Activated CD4-positive, alpha-beta memory T cell treated with anti-CD3 and anti-CD28 coated beads, Interleukin-2, amount 10 ng/mL, durations not matched to agents 7 days and 5 days (primary cell): ENCODE measurements at places on chromosomes 5 and 9.

DNA sequence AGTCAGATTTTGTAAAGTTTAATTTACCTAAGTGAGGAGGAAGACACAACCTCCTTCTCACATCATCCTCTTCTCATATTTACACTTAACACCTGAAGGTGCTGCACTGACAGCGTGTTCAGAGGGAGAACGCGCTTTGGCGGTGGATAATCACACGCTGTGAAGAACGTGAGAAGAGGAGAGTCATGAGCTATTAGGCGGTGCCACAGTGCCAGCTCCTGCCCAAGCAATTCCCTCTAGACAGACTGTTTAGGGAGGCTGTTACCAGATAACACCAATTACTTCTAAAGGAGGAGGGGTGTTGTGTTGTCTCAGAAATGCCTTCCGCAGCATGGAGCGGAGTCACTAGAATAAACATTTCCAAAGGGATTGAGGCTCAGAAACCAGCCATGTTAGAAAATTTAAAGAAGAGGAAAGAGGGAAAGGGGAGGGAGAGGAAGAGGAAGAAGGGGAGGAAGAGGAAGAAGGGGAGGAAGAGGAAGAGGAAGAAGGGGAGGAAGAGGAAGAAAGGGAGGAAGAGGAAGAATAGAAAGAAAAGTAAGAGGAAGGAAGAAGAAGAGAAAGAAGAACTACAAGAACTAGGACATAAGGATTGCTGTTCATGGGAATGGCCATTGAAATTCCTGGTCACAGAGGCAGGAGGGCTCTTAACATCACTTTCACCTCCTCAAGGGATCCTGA lies 37.3 kb upstream of the WWC1 start:
- peaks cover 5% of the 10 kb centered on the region for H3K4me1 ChIP-seq
- H3K4me3 ChIP-seq = no peak overlapping the region
- H3K36me3 ChIP-seq = no peaks in the 10 kb centered on the region
- no peak overlapping the region for H3K27ac ChIP-seq
- H3K27me3 ChIP-seq = peaks cover 1% of the 10 kb centered on the region

GRCh38 chr9:129403779-129404620 lies 216.9 kb downstream of the C9orf50 start:
- H3K36me3 ChIP-seq = no peaks in the 10 kb centered on the region
- no peak for DNase-seq
- H3K27ac ChIP-seq = no peak overlapping the region
- peaks cover 3% of the 10 kb centered on the region for H3K27me3 ChIP-seq
- no peak overlapping the region for H3K4me3 ChIP-seq

DNA sequence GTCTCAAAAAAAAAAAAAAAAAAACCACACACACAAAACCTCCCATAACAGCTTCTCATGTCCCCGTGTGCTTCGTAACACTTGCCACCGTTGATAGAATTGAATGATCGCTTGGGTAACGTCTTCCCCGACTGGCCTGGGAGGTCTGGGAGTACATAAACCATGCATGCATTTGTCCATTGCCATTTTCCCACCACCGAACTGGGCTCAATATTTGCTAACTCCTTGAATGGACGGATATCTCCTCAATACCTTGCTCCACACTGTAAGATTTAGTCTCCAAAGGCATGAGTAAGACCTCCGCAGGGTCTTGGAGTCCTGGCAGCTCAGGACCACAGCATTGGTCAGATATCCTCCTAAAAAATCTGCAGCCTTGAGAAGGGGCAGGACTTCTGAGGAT lies 3.2 kb upstream of the P4HA2 start:
- H3K4me1 ChIP-seq = peaks cover 21% of the 10 kb centered on the region
- no peak for DNase-seq
- no peaks in the 10 kb centered on the region for H3K36me3 ChIP-seq
- no peak overlapping the region for H3K27ac ChIP-seq

- no peak for DNase-seq
- H3K4me1 ChIP-seq = no peaks in the 10 kb centered on the region
- peaks cover 18% of the 10 kb centered on the region for H3K36me3 ChIP-seq
- no peak overlapping the region for H3K27ac ChIP-seq
Measured at GRCh38 chr5:126480824-126481223, 57.6 kb downstream of the GRAMD2B start.

DNA sequence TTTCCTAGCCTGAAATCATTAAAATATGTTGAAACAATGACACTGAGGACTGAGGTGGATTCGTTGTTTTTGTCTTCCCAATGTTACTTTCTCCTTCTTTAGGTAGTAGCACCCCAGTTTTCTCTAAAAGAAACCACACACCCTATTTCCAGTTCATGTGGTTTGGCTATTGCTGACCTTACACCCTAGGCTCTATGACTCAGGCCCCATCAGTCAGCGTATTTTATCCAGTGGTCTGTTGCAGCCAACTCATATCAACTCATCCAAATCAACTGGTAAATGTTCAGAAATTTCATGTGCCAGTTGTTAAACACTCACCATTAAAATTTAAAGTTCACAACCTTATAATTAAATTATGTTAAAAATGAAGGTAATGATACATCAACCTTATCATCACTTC lies 44.6 kb upstream of the NFIB start:
- no peaks in the 10 kb centered on the region for H3K36me3 ChIP-seq
- no peak for DNase-seq
- no peak overlapping the region for H3K4me3 ChIP-seq
- no peaks in the 10 kb centered on the region for H3K4me1 ChIP-seq

DNA sequence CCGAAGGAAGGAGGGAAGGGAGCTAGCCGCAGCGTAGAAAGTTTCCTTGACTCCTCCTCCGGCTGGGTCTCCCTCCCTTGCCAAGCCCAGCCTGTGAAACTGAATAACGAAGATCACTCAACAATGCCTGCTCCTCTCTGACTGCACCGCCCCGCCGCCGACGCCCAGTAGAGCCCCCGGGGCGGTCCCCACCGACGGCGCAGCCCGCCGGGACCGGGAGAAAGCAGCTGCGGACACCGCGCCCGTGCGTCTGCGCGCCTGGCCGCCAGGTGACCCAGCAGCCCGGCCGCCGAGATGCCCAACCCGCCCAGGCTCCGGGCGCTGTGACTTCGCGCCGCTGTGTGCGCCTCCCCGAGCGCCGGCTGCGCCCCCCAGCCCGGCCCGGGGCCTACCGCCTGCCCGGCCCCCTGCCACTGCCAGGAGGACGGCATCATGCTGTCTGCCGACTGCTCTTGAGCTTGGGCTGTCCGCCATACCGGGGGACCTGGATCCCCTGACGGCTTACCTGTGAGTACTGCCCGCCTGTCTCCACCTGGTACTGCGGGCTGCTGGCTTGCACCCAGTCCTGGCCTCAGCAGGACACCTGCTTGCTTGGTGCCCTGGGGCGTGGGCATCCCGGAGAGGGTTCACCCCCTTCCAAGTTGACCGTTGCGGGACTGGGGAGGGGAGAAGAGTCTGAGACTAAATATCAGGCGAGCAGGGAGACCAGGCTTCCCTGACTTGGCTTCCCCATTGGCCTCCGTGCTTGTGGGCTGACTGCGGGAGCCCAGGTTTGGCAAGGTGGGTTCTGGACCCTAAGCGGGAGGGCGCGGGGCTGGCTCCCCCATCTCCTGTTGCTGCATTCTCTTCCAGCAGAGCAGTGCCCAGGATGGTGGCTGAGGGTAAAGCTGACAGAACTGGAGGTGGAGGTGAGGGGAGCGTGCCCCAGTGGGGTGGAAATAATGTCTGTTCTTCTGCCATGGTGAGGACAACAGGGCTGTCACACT lies 26.2 kb upstream of the SPTLC1 start:
- H3K36me3 ChIP-seq = no peaks in the 10 kb centered on the region
- DNase-seq = no peak
- H3K27me3 ChIP-seq = peaks cover 36% of the 10 kb centered on the region

GRCh38 chr5:65327582-65327981 lies 154.1 kb downstream of the ADAMTS6 start:
- H3K4me3 ChIP-seq = no peak overlapping the region
- no peaks in the 10 kb centered on the region for H3K4me1 ChIP-seq
- no peaks in the 10 kb centered on the region for H3K36me3 ChIP-seq
- H3K27me3 ChIP-seq = peaks cover 2% of the 10 kb centered on the region
- no peak overlapping the region for H3K27ac ChIP-seq

DNA sequence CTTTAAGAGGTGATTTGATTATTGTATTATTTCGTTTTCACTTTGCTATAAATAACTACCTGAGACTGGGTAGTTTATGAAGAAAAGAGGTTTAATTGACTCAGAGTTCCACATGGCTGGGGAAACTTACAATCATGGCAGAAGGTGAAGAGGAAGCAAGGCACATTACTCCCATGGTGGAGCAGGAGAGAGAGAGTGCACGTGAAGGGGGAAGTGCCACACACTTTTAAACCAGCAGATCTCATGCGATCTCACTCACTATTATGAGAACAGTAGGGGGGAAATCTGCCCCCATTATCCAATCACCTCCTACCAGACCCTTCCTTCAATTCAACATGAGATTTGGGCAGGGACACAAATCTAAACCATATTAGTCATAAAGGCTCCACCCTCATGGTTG lies 36.1 kb upstream of the NDFIP1 start:
- H3K4me3 ChIP-seq = no peak overlapping the region
- peaks cover 4% of the 10 kb centered on the region for H3K27me3 ChIP-seq
- DNase-seq = no peak
- H3K4me1 ChIP-seq = peaks cover 14% of the 10 kb centered on the region
- no peak overlapping the region for H3K27ac ChIP-seq

GRCh38 chr9:11735391-11735790 lies 957.8 kb upstream of the TYRP1 start:
- no peak overlapping the region for H3K4me3 ChIP-seq
- no peaks in the 10 kb centered on the region for H3K27me3 ChIP-seq
- DNase-seq = no peak
- no peaks in the 10 kb centered on the region for H3K4me1 ChIP-seq
- H3K36me3 ChIP-seq = no peaks in the 10 kb centered on the region
- H3K27ac ChIP-seq = no peak overlapping the region

DNA sequence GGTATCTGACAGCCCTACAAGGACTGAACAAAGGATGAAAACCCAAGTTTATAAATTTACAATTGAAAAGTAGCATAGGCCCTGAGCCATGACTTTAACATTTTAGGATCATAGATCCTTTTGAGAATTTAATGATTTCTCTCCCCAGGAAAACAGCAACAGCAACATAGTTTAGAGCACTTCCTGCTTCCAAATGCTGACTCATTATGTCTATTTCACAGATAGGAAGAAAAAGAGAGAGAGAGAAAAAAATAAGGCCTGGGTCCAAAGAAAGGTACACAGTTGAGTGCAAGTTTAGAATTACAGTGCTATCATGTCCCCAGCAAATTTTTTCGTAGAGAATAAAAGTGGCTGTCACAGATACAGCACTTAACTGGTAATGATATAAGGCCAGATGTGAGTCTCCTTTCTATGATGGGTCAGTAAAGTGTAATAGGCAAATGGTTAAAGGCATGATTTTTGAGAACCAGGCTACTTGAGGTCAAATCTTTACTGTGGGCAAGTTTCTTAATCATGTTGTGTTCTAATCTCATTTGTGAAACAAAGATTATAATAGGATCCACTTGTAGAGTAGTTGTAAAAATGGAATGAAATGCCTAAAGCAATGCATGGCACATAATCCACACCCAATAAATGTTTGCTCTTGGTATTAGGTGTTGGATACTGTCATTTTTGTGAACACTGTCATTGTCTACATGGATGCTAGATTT lies 12.3 kb upstream of the PPP2R2B start:
- no peaks in the 10 kb centered on the region for H3K36me3 ChIP-seq
- no peak overlapping the region for H3K4me3 ChIP-seq
- no peaks in the 10 kb centered on the region for H3K27me3 ChIP-seq
- DNase-seq = no peak
- H3K27ac ChIP-seq = no peak overlapping the region

DNA sequence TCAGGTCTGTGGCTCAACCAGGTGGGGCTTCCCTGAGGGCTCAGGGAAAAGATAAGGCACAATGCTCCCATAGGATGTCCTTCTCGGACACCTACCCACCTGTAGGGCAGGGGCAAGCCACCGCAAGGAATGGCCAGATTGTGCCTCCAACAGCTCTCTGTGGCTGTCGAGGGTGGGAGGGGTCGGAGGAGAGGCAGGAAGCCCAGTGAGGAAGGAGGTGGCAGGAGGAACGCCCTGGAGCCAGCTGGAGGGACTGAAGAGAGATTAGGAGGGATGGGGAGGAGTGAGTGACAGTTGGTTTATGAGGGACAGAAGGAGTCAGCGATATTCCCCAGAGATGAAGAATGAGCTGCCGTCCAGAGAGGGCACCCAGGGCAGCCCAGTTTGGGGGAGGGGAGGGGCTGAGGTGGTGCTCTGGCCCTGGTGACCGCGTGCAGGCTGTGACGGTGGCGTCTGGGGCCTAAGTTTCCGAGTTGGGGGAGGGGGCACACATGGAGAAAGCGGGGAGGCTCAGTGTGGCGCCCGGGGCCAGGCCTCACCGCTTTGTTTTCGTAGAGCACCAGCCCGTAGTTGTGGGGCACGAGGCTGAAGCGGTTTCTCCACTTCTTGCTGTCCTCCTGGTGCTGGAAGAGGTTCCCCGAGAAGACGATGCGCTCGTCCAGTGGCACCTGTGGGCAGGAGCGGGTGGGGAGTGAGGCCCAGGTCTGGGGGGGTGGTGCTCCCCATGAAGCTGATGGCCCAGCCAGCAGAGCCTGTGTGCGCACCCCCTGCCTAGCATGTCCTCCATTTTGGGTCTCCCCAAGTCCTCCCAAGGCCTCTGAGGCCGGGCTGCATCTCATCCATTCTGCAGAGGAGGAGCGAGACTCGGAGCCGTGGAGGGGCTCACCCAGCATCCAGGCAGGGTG lies 75.6 kb downstream of the LRSAM1 start:
- H3K4me3 ChIP-seq = no peak overlapping the region
- peaks cover 3% of the 10 kb centered on the region for H3K4me1 ChIP-seq
- no peaks in the 10 kb centered on the region for H3K27me3 ChIP-seq
- H3K36me3 ChIP-seq = peaks cover 82% of the 10 kb centered on the region
- no peak for DNase-seq

DNA sequence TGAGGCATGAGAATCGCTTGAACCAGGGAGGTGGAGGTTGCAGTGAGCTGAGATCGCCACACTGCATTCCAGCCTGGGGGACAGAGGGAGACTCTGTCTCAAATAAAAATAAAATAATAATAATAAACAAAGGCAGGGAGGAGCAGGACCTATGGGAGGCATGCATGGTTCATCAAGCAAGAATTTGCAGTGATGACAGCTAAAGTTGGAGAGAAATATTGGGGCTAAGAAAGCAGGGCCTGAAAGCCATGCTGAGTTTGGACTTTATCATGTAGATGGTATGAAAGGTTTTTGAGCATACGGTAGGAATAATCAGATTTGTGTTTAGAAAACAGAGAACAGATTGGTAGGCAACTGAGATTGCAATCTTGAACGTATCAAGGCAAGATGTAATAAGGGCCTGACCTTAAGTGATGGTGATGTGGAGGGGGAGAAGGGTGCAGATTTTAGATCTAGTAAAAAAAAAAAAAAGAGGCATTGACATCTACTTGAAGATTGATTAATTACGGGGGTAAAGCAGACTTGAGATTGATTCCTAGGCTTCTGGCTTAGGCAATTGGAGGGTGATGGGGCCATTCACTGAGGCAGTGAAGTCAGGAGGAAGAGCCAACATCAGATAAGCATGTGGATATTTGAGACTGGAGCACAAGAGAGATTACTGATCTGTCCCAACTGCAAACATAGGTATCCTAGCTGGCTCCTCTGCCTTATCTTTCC lies 50.7 kb downstream of the CFAP95 start:
- DNase-seq = no peak
- no peak overlapping the region for H3K4me3 ChIP-seq
- H3K27me3 ChIP-seq = peaks cover 18% of the 10 kb centered on the region
- no peak overlapping the region for H3K27ac ChIP-seq
